IPS-NIHi11 (cell line): ENCODE measurements at places on chromosomes 1 and 21.

GRCh38 chr1:34066166-34066565 lies 98.9 kb downstream of the CSMD2 start:
- no peak for DNase-seq

GRCh38 chr1:8598060-8598724 lies 219.2 kb downstream of the RERE start:
- DNase-seq, result peak; percentile 50

DNA sequence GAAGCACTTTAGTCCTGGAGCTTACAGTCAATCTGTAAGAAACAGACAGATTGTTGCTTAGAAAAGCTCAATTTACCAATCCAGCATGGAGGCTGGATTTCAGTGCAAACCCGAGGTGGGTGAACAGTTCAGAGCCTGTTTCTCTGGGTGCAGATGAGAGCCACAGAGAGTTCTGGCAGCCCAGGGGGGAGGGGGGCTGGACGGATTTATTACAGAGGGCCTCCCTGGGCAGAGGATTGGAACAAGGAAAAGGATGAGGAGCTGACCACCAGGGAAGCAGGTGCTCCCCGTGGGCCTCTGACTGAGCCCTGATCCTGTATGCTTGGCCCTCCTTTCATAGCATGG lies 38.0 kb upstream of the EPS8L3 start:
- DNase-seq, result no peak

GRCh38 chr1:40003156-40004093 lies 37.1 kb upstream of the CAP1 start:
- no peak for DNase-seq

DNA sequence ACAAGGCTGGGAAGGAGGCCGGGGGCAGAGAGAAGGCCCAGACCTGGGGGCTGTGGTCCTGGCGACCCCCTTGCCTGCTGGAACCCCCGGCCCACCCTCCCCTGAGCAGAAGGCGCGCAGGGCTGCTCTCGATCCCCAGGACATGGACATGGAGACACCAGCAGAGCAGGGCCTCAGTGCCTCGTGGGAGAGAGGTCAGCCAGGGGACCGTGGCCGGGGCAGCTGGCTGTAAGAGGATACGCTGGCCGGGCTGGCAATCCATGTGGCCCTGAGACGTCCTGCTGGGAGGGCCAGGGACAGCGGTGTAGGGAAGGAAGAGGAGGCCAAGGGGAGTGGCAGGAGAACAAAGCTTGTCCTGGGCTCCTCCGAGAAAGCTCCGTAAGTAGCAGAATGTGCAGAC lies 132.2 kb downstream of the CASZ1 start:
- peak; percentile 69 for DNase-seq

GRCh38 chr1:14590411-14591180 lies 7.9 kb upstream of the KAZN start:
- DNase-seq, result peak; percentile 58

DNA sequence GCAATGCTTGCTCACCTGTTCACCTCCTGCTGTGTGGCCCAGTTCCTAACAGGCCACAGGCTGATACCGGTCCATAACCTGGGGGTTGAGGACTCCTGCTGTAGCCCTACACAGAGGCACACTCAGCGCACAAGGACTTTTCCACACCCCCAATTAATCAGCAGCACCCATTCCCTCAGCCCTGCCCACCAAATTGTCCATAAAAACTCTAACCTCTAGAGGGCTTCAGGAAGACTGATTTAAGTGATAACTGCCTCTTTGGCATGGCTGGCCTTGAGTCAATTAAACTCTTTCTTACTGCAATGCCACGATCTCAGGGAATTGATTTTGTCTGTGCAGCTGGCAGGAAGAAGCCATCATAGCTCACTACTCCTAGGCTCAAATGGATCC lies 71.3 kb upstream of the MUTYH start:
- no peak for DNase-seq

GRCh38 chr1:44801491-44802305 lies 1.5 kb downstream of the PLK3 start:
- no peak for DNase-seq

- DNase-seq, result no peak
These were observed 115.5 kb downstream of the LRRC53 start for GRCh38 chr1:74396933-74397332.

- DNase-seq, result no peak
These were observed 52.8 kb downstream of the FMO4 start for GRCh38 chr1:171366816-171367215.

GRCh38 chr1:248901578-248901977 lies 4.5 kb upstream of the PGBD2 start:
- DNase-seq, result no peak

DNA sequence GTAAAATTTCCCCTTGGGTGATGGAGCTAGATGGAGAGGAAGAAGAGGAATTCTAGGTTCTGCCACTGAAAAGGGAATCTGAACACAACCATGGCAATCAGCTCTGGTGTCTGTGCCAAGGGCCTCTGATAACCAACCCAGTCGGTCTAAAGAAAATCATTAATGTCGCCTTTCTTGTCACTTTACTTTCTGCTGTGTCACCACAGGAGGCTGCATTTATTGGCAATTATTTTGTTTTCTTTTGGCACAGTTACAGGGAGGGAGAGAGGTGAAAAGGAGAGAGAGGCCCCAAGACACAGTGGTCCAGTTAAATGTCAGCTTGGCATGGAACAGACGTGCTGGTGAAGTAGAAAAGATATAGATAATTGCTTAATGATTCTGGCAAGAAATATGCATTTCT lies 287.0 kb downstream of the ASTN1 start:
- DNase-seq, result no peak

DNA sequence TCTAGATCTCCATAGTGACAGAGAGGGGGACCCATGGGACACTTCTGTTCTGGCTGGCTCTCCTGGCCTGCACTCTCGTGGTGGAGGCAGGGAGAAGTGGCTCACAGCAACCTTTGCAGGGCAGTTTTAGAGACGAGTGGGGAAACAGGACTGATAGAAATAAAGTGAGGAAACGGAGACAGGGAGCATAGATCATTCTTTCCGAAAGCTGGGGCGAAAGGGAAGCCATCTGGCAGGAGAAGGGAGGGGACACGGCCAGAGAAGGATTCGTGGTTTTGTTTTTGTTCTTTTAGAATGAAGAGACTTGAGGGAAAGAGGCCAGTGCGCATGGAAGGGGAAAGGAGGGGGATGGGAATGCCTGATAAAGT lies 3.5 kb downstream of the TIE1 start:
- DNase-seq, result no peak

DNA sequence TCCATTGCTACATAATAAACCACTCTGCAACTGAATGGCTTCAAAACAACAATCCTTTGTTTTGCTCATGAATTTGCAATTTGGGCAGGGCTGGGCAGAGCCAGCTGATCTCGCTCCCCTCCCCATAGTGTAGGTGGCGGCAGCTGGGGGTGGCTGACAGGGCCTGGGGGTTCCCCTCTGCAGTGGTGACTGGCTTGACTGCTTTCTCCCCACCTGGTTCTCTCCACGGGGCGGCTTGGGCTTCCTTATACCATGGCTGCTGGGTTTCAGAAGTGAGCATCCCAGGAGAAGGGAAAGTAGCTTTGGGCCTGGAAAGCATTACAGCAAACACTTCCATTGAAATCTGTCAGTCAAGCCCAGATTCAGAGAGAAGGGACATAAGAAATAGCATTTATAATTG lies 129.7 kb upstream of the ZBTB40 start:
- DNase-seq, result no peak

GRCh38 chr1:220884981-220885918 lies 6.0 kb downstream of the HLX start:
- DNase-seq, result no peak

DNA sequence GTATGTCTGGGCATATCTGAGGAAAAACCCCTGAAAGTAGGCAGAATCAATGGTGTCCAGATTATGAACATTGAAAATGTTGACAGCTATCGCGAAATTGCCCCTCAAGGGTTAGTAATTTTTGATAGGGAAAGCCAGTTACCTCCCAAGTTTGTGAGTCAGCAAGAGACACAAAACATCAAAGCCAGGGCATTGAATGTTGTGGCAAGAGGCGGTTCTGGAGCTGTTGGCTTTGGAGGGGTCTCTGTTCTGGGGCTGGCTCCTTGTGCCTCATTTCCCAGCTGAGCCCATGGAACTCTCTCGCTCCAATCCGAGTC lies 10.6 kb upstream of the S100A11 start:
- no peak for DNase-seq

DNA sequence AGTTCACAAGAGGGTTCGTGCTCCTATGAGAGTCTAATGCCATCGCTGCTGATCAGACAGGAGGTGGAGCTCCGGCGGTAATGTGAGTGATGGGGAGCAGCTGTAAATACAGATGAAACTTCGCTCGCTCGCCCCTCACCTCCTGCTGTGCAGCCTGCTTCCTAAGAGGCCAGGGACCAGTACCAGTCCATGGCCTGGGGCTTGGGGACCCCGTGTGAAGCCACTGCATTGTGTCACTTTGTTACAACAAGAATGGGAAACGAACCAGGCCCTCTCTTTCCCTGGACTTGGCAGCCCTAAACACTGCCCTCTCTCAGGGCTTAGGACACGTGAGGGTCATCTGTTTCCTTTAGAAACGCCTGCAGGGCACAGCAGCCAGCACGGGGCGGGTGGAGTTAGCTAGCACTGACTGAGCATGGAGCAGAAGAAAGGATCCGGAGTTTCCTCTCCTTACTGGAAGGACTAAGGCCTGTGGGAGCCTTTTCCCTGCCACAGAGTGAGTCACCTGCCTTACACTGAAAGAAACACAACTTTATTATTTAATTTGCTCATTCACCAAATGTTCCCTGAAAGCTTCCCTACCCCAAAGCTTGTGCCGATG lies 185.2 kb upstream of the TMEM51 start:
- no peak for DNase-seq

DNA sequence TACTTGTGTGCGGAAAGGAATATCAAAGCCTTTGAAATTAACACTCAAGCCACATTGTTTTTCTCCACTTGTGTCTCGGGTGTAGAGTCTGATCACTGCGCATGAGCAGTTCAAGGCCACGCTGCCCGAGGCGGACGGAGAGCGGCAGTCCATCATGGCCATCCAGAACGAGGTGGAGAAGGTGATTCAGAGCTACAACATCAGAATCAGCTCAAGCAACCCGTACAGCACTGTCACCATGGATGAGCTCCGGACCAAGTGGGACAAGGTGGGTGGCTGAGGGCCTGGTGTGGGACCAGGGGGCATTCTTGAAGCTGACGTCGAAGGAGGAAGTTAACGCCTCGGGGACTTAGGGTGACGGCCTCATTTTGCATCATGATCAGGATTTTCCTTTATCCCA lies 43.7 kb upstream of the MTR start:
- no peak for DNase-seq

- DNase-seq, result no peak
These were observed 120.8 kb upstream of the ADGRL2 start for GRCh38 chr1:81679942-81680341.

GRCh38 chr1:108814343-108815125 lies 42.4 kb downstream of the AKNAD1 start:
- DNase-seq, result no peak

DNA sequence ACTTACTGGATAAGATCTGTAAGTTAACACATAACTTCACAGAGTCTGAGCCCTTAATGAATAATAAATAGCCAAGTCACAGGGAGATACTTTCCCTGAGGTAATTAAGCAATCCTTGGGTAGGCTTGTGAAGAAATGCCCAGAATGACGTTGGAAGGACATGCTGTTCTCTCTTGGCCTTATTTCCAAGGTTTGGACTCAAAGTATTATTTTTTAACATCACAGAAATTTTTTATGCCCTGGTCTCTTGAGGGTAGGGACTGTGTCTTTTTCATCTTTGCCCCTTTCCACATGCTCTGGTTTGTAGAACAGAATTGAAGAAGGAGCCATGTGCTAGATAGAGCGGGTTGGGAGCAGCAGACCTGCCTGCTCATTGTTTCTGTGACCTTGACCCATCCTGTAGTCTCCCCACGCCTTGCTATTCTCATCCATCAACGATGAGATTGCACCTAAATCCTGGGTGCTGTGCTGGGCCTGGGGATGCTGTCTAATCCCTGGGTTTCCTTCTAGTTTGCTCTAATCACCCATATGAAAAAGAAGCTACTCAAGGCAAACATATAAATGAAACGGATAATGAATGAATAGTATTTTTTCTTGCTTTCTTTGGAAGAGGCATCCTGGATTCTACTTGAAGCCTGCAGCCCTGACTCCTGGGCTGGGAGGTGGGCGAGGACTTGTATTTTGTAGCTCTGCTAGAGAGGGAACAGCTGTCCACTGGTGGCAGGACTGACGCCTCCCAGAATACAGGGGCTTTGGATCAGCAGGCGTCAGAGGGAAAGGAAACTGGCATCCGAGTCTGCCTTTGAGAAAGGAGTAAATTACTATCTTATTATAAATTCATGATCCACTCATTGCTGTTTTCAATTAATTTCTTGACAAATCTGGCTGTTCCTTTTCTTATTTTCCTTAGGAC lies 17.5 kb upstream of the LAMTOR5 start:
- no peak for DNase-seq

DNA sequence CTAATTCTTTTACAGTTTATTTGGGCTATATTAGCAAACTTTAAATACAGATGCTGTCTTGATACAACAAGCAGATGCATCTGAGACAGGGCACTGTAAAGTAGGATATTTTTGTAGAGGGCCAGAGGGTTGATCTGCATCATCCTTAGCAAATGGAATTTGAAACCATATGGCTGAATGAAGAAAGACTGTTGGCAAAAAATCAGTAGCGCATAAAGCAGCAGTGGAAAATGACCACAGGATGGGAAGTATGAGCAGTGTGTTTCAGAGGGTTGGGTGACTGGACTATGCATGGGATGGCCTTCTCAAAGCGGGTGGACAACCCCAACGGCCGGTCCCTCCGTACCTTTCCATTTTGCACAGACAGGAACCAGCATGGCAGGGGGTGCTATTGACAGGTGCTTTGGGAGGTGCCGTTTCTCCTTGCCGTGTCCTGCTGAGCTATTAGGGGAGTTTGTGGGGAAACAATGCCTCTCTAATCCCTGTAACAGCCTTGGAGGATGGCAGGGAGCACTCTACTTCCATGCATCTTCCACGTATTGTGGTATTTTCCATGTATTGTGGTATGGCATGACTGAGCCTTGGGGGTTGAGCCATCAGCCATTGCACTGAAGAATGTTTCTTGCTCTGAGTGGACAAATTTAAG lies 5.9 kb downstream of the LRRC8B start:
- DNase-seq, result peak; percentile 16

GRCh38 chr21:34880401-34880800 lies 168.7 kb downstream of the RUNX1 start:
- DNase-seq, result no peak
